ENCODE measurements at places on chromosomes 5 and 9. TPM values are rescaled to one million over a fixed set of nuclear protein-coding genes. Genes with fewer than 3 reads are reported as not detected.

Gene ADAMTS12
- 19.3 TPM for polyA plus RNA-seq

Gene PCDHGB4
- 3.2 TPM for polyA plus RNA-seq

Gene RAB3C
- polyA plus RNA-seq, result 0.06 TPM

Gene CACFD1
- 12.3 TPM for polyA plus RNA-seq

Gene NUTM2F
- not detected for polyA plus RNA-seq

Gene WNT8A
- polyA plus RNA-seq, result not detected

Gene SH3TC2
- polyA plus RNA-seq, result 2.0 TPM

Gene GABRG2
- polyA plus RNA-seq, result 0.16 TPM

Gene PSAT1
- 38.3 TPM for polyA plus RNA-seq

Gene ENTPD2
- polyA plus RNA-seq, result 13.0 TPM

Gene SV2C
- 0.11 TPM for polyA plus RNA-seq

Gene PCDHA11
- polyA plus RNA-seq, result not detected

DNA sequence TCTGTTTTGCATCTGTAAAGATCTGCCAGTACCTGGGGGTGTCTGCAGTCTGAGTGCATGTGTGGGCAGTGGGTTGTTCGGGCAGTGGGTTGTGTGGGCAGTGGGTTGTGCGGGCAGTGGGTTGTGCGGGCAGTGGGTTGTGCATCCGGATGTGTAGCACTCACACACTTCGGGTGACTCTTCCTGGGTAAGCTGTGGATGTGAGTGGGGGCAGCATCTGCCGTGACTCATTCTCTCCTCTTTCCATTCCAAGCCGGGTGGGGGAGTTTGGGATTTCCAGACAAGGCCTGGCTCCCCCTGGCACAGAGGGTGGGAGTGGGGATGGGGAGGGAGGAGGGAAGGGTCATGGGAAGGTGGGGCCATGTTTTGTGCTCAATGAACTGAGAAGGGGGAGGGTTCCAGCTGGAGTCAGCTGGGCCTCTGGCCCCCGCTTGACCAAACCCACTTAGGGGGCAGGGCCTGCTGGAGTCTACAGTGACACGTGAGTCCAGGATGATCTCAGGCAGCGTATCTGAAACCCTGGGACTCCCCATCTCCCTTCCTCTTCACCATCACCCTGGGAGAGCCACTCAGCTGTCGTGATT is 8.3 kb downstream of the CRB2 start:
- no peak for DNase-seq

DNA sequence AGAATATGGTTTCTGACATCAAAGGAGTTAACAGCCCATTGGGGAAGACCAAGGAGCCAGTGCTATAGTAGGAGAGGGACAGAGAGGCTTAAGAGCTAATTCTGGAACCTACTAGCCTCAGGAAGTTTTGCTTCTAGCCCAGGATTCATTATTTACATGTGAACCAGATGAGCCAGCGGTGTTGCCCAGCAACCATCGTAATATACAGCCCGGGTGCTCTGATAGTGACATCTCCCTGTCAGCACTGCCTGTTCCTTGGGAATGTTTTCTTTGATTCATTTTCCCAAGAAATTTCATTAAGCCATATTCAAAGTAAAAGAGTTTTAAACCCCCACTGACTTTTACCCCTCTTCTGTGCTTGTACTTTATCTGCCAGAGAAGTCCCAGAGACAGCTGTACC is 217.4 kb upstream of the ADAMTSL1 start:
- DNase-seq, result peak; percentile 28

DNA sequence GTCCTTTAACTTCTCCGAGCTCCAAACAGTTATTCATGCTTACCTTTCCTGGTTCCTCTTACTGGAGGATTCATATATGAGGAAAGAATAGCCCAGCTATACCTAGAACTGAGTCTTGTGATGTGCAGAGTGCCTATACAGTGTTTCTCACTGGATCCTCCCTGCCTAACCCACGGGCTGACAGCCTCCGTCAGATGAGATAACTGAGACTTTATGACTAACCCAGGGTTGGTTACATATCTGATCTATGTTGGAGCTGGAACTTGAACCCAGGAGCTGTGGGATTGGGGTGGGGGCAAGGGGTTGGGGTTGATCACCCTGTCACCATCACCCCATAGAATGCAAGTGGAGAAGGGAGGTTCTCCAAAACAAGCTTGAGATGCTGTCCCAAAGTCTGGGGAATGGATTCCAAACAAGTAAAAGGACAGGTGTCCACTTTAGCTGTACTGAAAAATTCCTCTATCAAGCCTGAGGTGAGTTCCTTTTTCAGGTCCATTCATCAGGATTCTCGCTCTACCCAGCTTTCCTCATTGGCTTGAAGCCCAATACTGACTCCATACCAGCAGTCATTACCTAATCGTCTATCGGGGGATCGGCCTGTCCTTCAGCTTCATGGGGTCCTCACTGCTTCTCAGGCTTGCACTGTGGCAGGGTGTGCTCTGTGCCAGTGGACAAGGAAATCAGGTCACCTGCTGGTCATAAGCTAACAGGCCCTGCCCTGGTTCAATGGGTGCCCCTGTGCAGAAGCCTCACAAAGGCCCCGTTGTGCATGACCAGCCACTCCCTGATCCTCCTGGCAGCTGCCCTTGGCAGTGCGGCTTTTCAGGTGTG is 100.6 kb downstream of the ARHGAP26 start:
- no peak for DNase-seq

DNA sequence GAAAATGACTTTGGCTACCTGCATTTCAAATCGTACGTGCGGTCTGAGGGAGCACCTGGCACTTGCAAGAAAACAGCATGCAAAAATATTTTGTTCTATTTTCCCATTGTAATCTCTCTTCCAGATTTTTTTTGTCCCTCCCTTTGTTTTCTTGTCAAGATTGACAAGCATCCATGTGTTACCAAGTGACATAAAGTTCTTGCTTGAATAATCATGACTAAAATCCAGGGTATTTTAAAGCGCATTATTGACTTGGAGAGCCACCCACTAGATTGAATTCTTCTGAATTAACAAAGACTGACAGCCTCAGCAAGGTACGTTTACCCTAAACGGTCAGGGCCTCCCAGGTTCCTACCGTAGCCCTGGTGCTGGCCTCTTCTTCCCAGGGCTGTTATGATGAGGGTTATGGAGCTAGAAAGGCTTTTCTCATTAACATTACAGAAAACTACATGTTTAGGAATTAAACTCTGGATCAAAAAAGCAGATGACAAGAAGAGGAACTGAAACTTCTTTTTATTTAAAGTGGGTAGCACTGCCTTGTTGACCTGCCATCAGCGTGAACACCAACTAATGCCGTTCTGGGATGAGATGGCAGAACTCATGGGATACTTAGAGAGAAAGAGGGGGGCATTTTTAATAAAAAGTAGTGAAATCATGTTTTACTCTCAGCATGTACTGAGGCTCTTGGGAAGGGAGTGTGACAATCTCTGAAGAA is 297.0 kb downstream of the EFNA5 start:
- DNase-seq, result no peak

- no peak for DNase-seq
These were observed 1304.4 kb upstream of the CDH6 start for GRCh38 chr5:29889051-29889450.

DNA sequence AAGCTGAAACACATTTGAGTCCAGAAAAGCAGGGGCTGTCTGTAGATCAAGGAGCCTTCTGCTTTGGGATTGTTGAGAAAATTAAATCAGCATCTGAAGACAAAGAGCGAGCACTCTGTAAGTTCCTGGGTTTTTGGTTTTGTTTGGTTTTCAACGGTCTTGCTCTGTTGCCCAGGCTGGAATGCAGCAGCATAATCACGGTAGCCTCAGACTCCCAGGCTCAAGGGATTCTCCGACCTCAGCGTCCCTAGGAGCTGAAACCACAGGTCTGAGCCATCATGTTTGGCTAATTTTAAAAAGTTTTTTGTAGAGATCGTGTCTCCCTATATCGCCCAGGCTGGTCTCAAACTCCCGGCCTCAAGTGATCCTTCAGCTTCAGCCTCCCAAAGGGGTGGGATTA is 266.5 kb upstream of the ADAMTS16 start:
- DNase-seq, result no peak

- no peak for DNase-seq
These were observed 29.3 kb upstream of the UHRF2 start for GRCh38 chr9:6383551-6384225.

- DNase-seq, result no peak
These were observed 18.1 kb downstream of the RAI14 start for GRCh38 chr5:34674187-34674586.

GRCh38 chr5:33675958-33676464 is 215.8 kb downstream of the ADAMTS12 start:
- DNase-seq, result no peak

- no peak for DNase-seq
These were observed 416.1 kb downstream of the TAF11L14 start for GRCh38 chr5:18050345-18050744.

DNA sequence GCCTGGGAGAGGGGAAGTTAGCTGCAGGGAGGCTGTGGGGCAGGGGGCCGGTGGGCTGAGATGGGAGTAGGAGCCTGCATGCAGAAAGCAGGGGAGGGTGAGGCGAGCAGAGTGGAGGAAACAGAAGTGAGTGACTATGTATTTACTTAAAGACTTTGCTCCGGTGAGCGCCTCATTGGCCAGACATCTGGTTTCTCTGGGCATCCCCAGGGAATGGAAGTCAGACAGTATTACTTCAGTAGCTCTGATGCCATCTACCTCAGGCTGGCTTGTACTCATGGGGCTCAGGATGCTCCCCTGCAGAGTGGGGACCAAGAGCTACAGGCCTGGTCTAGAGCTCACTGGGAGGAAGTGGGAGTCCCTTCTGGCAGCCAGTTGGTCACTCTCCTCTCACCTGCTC is 78.2 kb upstream of the ARAP3 start:
- no peak for DNase-seq

- DNase-seq, result no peak
These were observed 127.2 kb downstream of the KDM4C start for GRCh38 chr9:6884990-6885389.

DNA sequence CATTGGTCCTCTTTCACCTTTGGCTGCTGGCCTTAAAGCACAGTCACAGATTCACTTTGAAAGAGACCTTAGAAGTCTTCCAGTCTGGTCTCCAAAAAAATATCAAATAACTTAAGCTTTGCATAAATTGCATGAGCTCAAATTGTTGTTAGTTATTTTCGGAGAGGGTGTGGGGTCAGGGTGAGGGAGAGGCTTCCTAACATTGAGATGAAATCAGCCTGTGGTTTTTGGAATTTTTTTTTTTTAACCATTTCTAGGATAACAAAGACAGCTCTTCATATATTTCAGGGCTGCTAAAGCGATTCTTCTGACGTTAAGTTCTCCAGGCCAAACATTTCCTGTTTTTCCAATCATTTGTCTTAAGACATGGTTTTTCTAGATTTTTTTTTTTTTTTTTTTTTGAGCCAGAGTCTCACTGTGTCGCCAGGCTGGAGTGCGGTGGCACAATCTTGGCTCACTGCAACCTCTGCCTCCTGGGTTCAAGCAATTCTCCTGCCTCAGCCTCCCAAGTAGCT is 4.5 kb downstream of the OCLN start:
- no peak for DNase-seq

GRCh38 chr9:127628758-127629467 is 16.8 kb downstream of the STXBP1 start:
- no peak for DNase-seq

DNA sequence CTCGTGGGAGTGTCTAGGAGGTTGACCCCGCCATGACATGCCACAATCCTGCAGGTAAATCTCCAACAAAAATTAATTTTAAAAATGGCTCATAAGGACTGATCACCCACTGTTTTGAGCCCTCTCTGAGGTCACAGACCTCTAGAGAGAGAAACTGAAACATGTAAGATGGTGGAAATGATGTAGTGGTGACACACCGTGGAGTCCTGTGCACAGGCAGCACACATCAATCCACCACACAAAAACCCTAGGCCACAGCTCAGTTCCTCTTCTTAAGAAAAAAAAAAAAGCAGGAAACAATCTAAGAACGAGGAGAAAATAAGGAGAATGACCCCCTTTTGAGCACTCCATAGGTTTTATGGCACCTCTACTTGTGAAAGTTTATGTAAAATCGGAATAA is 93.8 kb upstream of the FAM120A start:
- no peak for DNase-seq

DNA sequence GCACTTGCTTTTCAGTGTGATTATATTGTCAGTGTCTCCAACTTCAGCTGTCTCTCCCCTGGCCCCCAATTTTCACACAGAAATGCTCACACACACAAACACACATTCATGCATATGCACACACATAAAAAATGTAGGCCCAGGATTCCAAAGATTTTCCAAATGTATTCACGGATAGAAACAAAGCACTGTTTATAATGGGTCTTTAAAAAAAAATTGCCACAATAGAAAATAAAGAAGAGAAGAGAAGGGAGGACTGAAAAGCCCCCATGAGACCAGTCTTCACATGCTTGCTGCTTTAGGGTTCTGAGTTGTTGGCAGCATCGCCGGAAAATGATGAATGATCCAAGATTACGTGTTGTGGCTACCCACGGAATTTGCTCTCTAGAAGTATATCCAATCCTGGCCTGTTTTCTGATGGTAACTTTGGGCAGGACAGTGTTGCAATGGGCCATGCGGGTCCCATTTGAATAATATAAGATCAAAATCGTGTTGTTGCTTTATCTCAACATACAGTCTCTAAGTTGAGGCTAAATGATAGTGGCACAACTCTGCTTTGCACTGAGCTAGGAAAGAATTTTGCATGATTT is 36.2 kb upstream of the ACO1 start:
- DNase-seq, result no peak

DNA sequence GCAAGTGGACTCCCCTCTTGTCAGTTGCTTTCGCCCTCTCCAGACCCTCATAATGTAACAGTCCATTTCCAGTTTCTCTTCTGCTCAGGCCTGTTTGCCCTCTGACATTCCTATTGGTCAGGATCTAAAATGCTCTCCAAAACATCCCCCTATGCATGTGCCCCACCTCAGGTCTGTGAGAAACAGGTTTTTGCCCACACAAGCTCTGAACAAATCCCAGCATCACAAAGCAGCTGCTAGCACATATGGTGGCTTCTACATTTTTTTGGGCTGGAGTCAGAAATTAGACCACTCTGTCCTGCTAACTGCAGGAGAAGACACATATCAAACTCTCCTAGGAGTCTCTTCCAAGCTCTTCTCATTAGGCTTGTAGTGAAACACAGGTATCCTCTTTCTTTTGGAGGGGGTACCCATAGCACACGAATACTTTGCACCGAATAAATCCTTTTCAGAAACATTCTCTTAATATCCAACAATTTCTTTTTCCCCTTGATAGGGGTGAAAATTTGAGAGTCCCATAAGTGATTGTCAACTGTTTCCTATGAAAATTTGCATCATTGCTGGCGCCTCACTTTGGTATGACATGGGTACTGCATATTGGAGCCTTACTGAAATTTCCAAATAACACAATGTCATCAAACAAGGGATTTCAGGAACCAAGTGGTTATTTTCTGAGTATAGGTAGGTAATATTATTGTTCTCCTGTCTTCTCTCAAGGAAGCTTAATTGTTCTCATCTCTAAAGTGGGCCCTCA is 19.3 kb upstream of the HSPA9 start:
- DNase-seq, result no peak

- no peak for DNase-seq
These were observed 146.8 kb upstream of the FBXL7 start for GRCh38 chr5:15353086-15353645.

- no peak for DNase-seq
These were observed 450 bp downstream of the GPBP1 start for GRCh38 chr5:57174128-57174889.

GRCh38 chr5:143041972-143042770 is 272.0 kb downstream of the ARHGAP26 start:
- DNase-seq, result no peak

- no peak for DNase-seq
These were observed 3.2 kb downstream of the AGTPBP1 start for GRCh38 chr9:85738509-85738908.

All from muscle of arm (tissue), 14 donors.